ENCODE measurements at places on chromosomes 3 and 15. TPM values are rescaled to one million over a fixed set of nuclear protein-coding genes. Genes with fewer than 3 reads are reported as not detected.
A peak's percentile ranks its signal among the peaks of the same experiment; 100 is the strongest.

RLBP1 gene
- not detected for total RNA-seq

GALNT15 gene
- 25.1 TPM for total RNA-seq

CD80 gene
- 15.2 TPM for total RNA-seq

DNA sequence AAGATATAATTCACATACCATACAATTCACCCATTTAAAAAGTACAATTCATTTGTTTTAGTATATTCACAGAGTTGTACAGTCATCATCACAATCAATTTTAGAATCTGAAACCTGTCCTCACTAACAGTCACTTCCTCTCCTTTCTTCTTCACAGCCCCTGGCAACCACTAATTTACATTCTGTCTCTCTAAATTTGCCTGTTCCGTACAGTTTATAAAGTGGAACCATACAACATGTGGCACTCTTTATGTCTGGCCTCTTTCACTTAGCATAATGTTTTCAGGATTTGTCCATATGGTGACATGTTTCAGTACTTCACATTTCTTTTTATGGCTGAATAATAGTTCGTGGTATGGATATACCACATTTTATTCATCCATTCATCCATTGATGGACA lies 22.7 kb downstream of the ERICH6 start:
- H3K36me3 ChIP-seq = no peaks in the 10 kb centered on the region
- DNase-seq = no peak
- no peaks in the 10 kb centered on the region for H3K4me1 ChIP-seq
- H3K27ac ChIP-seq = no peak overlapping the region

CFAP91 gene
- 5.5 TPM for total RNA-seq

EPHB3 gene
- 3.1 TPM for total RNA-seq

CCR4 gene
- total RNA-seq = 1.1 TPM

- H3K27me3 ChIP-seq = no peaks in the 10 kb centered on the region
- H3K4me1 ChIP-seq = peaks cover 5% of the 10 kb centered on the region
- no peak overlapping the region for H3K27ac ChIP-seq
- H3K36me3 ChIP-seq = no peaks in the 10 kb centered on the region
These were observed 75.7 kb downstream of the FAM43A start for GRCh38 chr3:194761384-194761783.

- H3K36me3 ChIP-seq = no peaks in the 10 kb centered on the region
- H3K4me1 ChIP-seq = peaks cover 38% of the 10 kb centered on the region
- H3K27ac ChIP-seq = peak overlapping the region; percentile 91
- no peak for DNase-seq
- peak overlapping the region; percentile 96 for H3K4me3 ChIP-seq
These were observed 38.5 kb downstream of the HMCES start for GRCh38 chr3:129317014-129317771.

- no peak overlapping the region for H3K27ac ChIP-seq
- H3K4me1 ChIP-seq = peaks cover 3% of the 10 kb centered on the region
- DNase-seq = peak; percentile 68
- H3K27me3 ChIP-seq = no peaks in the 10 kb centered on the region
- H3K4me3 ChIP-seq = no peak overlapping the region
These were observed 7.9 kb downstream of the KIF7 start for GRCh38 chr15:89647191-89647851.

ADIPOQ gene
- not detected for total RNA-seq

DNA sequence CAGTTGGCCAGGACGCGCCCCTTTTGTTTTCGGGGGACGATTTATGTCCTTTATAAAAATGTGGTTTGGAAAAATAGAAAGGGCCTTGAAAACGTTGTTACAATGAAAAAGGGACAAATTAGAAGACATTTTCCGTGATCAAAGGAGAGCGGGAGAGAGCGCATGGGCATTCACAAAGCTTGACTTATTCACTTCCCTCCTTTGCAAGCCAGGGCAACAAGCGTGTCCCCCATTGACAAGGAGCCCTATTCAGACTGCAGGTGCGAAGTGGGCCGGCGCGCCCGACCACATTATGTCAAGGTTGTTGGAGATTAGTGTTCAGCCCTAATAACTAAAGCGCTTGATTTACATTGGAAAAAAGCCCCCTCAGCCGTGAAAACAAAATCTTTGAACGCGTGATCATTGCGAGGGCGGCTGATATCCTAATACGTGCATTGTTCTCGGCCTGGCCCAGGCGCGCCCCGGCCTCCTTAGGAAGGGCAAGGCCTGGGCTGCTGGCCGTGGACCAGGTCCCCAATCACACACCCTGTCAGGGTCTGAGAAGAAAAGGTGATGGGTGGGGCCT lies 25.9 kb downstream of the ZIC4 start:
- no peaks in the 10 kb centered on the region for H3K4me1 ChIP-seq
- H3K27ac ChIP-seq = no peak overlapping the region
- DNase-seq = no peak

DNA sequence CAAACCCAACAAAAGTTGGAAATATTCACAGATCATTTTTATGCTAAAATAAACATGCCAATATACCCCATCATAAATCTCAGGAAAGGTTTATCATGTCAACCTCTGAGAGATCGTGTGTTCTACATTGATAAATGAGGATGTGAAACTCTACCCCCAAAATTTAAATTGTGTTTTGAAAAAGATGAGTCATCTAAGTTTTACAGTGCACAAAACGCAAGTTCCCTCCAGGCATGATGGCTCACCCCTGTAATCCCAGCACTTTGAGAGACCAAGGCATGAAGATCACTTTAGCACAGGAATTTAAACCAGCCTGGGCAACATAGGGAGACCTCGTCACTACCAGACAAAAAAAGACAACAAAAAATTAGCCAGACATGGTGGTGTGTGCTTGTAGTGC lies 1487.0 kb upstream of the GBE1 start:
- no peak for DNase-seq
- no peaks in the 10 kb centered on the region for H3K4me1 ChIP-seq
- no peaks in the 10 kb centered on the region for H3K36me3 ChIP-seq
- H3K4me3 ChIP-seq = no peak overlapping the region

GRCh38 chr15:92091155-92091734 lies 237.7 kb downstream of the SLCO3A1 start:
- no peak overlapping the region for H3K4me3 ChIP-seq
- no peaks in the 10 kb centered on the region for H3K27me3 ChIP-seq
- H3K4me1 ChIP-seq = no peaks in the 10 kb centered on the region
- H3K27ac ChIP-seq = no peak overlapping the region
- peak; percentile 43 for DNase-seq

DNA sequence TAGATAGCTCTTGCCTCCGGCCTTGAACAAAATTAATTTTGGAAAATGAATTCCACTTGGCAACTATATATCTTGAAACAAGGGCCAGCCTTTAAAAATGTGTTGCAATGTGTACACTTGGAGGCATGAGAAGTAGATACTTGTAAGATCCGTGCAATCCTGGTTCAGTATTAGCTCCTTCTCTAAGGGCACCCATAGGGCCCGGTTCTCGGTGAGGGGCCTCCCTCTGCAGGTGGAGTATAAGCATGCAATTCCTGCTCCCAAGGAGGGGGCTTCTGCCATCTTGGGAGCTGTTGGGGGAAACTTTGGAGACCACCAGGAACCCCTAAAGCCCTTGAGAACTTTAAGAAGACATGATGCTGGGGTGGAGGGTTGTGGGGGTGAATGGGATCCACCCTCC lies 388.7 kb upstream of the RGMA start:
- H3K27ac ChIP-seq = no peak overlapping the region
- H3K36me3 ChIP-seq = no peaks in the 10 kb centered on the region
- DNase-seq = no peak

- H3K27ac ChIP-seq = no peak overlapping the region
- H3K4me3 ChIP-seq = no peak overlapping the region
- no peaks in the 10 kb centered on the region for H3K36me3 ChIP-seq
- H3K4me1 ChIP-seq = no peaks in the 10 kb centered on the region
- DNase-seq = no peak
These were observed 166.9 kb downstream of the TNIK start for GRCh38 chr3:171293142-171293782.

DNA sequence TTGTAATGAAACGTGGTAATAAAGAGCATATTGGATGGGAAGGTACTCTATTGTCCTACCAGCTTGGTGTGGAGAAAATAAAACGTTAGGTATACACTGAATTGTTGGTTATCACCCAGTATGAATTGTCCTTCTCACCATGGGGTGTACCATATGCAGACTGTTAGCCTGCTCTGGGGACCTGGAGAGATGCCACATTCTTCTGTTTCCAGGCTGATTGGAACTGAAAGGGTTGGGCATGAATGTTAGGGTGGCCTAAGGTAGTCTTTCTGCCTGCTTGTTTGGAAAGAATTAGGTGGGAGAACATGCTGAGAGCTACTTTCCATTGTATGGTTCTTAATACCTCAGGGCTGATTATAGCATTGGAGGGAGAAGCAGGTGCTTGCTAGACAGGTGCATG lies 340.6 kb downstream of the PTPRG start:
- peaks cover 2% of the 10 kb centered on the region for H3K4me1 ChIP-seq
- H3K27ac ChIP-seq = no peak overlapping the region
- no peaks in the 10 kb centered on the region for H3K36me3 ChIP-seq
- DNase-seq = no peak
- no peak overlapping the region for H3K4me3 ChIP-seq

DNA sequence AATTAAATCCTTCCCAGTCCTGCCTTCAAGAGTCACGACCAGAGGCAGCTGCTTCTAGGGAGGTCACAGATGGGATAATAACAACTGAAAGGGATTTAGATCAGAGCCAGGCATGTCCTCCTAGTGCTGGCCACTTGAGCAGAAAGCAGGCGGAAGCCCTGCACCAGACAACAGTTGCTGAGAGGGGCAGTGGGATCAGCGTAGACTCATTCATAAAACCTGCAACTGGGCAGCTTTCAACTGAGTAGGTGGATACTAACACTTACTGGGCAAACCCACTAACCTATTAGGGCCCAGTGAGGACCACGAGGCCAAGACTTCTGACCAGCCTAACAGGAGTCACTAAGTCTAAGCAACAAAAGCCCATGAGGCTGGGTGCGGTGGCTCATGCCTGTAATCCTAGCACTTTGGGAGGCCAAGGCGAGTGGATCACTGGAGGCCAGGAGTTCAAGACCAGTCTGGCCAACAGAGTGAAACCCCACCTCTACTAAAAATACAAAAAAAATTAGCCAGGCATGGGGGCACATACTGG lies 67.0 kb downstream of the DAPK2 start:
- peaks cover 16% of the 10 kb centered on the region for H3K4me1 ChIP-seq
- H3K27me3 ChIP-seq = no peaks in the 10 kb centered on the region

GRCh38 chr15:36432161-36432560 lies 147.3 kb upstream of the CDIN1 start:
- DNase-seq = no peak
- H3K4me1 ChIP-seq = no peaks in the 10 kb centered on the region
- no peaks in the 10 kb centered on the region for H3K27me3 ChIP-seq
- H3K27ac ChIP-seq = no peak overlapping the region

- H3K27me3 ChIP-seq = no peaks in the 10 kb centered on the region
- no peaks in the 10 kb centered on the region for H3K36me3 ChIP-seq
- H3K4me3 ChIP-seq = no peak overlapping the region
- H3K27ac ChIP-seq = no peak overlapping the region
- no peak for DNase-seq
- no peaks in the 10 kb centered on the region for H3K4me1 ChIP-seq
These were observed 507.6 kb downstream of the NR2F2 start for GRCh38 chr15:96838081-96838480.

DNA sequence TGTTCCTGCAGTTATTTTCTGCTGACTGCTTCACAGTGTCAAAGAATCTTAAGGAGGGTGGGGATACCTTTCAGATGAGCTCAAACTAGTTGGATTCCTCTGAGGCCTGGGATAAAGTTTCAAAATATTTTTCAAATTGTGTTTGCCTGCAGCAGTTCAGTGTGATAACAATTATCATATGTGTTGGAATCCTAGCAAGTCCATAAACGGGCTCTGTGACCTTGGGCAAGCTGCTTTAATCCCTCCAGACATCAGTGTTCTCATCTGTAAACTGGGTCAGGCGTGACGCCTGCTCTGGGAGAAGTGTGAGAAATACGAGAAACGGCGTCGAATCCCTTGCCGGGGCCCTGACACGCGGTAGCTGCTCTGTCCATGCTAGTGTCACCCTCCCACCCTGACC lies 153.5 kb downstream of the UACA start:
- no peak for DNase-seq
- H3K4me3 ChIP-seq = no peak overlapping the region
- H3K27ac ChIP-seq = no peak overlapping the region
- no peaks in the 10 kb centered on the region for H3K27me3 ChIP-seq

- peaks cover 8% of the 10 kb centered on the region for H3K36me3 ChIP-seq
- peak overlapping the region; percentile 87 for H3K27ac ChIP-seq
- no peaks in the 10 kb centered on the region for H3K27me3 ChIP-seq
- no peak for DNase-seq
- peaks cover 61% of the 10 kb centered on the region for H3K4me1 ChIP-seq
These were observed 107.2 kb upstream of the HACD2 start for GRCh38 chr3:123692041-123692440.

- H3K36me3 ChIP-seq = no peaks in the 10 kb centered on the region
- no peak for DNase-seq
- no peaks in the 10 kb centered on the region for H3K4me1 ChIP-seq
- no peak overlapping the region for H3K4me3 ChIP-seq
- no peaks in the 10 kb centered on the region for H3K27me3 ChIP-seq
- H3K27ac ChIP-seq = no peak overlapping the region
These were observed 205.9 kb upstream of the RGMA start for GRCh38 chr15:93294896-93295295.

DNA sequence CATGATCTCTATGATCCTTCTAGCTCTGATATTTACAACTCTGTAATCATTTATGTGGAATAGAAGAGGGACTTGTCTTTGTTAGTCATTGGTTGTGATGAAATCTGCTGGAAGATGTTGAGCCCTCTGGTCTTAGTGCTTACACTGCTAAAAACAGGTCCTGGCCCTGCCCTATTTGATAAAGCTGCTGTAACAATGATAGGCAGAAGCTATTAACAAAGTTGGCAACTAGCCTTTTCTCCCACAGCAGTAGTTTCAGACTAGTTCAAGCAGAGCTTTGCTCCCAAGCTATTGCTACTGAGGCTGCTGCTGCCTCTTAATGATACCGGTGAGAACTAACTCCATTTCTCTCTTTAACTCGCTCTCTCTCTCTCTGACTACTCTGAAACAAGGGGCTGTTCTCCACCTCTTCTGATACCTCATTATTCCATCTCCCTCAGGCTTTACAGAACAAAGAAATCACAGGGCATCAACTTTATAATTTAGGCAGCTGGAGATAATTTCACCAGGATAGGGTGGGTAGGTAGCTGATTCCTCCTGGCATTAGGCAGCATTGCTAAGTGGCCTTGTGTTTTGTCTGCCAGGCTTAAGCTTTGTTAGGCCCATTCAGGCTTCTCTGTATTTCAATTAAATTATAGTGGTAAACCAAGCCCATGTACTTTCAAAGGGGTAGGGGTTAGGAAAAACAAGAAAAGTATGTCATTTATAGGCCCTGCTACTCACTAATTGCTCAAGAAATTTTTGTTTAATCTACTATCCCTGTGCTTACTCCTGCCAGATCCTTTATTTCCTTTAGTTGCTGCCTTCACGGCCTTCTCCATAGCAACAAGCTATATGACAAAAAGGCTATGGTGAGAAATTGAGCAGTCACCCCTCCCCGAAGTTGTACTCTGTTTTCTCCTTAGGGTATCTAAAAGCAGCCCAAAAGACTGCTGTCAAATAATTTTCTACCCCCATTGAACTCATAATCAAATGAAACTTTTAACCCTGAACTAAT lies 139.6 kb downstream of the RBPMS2 start:
- peak overlapping the region; percentile 49 for H3K27ac ChIP-seq
- H3K4me3 ChIP-seq = no peak overlapping the region
- no peaks in the 10 kb centered on the region for H3K27me3 ChIP-seq
- DNase-seq = peak; percentile 64

CISH gene
- 56.1 TPM for total RNA-seq

Measured in upper lobe of left lung (tissue), 6 donors.